Chondrocyte (in vitro differentiated cells): ENCODE measurements at places on chromosomes 11 and 22. TPM values are rescaled to one million over a fixed set of nuclear protein-coding genes. Genes with fewer than 3 reads are reported as not detected.
A peak's percentile ranks its signal among the peaks of the same experiment; 100 is the strongest.

The OR5T1 gene
- total RNA-seq = not detected in 3 replicates

The ART5 gene
- 0.44 to 0.72 TPM (median 0.67 TPM) in 3 replicates for total RNA-seq

DNA sequence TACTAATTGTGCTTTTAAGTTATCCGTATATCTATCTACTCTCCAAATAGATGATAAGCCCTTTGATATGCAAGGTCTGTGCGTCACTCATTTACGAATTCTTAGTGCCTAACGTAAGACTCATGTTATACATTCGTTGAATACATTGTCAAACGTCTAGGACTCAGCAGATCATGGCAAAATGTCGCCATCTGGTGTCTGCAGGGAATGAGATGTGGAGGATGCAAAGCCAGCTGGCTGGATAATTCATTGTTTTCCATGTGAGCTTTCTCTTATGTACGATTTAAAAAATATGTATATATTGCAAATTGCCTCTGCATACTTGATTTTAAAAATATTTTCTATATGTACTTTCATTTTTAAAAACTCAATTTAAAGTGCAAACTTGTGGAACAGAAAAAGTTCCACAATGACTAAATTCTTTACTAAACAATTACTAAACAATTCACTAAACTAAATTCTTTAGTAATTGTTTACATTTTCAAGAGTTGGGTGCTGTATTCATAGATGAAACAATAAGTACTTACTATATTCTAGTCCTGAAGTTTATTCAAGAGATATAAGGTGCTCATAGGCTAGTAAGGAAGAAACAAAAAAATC is 33.8 kb downstream of the ZNF202 start:
- DNase-seq = no peak
- peaks cover 13% of the 10 kb centered on the region for H3K27me3 ChIP-seq
- H3K27ac ChIP-seq = no peak overlapping the region

DNA sequence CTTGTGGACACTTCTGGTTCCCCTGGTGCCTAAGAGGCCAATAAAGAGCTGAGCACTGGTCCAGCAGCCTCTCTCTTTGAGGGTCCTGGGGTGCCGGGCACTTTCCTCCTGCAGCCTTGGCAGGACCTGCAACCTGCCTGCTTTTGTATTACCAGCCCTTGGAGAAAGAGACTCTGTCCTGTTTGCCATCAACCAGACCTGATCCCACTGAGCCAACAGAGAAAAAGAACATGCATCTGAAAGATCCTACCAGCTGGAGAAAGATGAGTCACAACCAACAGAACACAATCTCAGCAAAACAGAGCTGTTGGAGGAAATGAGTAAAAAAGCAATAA is 321.0 kb downstream of the DDX10 start:
- peaks cover 1% of the 10 kb centered on the region for H3K36me3 ChIP-seq
- peak overlapping the region; percentile 2 for H3K27ac ChIP-seq
- DNase-seq = no peak

DNA sequence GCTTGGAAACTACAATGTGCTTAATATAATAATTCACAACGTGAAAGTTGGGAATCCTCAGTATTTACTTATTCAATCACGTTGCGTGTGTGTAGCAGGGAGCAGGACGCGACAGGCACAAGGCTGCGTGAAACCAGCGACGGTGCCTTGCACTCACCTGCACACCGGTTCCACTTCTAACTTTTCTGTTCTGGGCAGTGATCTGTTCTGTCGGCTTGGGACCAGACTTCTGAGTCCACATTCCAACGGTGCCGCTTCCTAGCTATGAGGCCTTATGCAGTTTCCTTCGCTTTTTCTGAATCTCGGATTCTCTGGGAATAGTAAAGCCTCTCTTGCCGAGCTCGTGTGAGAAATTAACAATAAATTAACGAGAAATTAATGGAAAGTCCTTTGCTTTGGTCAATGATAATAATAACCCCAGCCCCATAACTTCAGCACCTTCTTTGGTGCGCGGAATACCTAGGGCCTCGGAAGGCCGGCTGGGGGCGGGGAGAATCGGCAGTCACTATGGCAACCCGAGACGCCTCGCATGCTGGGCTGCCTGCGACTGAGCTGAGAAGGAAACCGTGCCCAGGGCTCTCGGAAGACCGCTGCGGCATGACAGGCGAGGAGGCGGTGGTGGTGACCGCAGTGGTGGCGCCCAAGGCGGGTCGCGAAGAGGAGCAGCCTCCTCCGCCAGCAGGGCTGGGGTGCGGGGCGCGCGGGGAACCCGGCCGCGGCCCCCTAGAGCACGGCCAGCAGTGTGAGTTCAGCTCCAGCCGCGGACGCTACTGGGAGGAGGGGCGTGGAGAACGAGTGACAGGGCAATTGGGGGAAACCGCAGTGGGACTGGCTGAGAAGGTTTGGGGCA is at the start of gene C11orf97:
TSS of gene C11orf97 (plus strand) at position 530 of the 850 bp plus-strand sequence. CDS start at position 598, 68 bp downstream.
- peak; percentile 65 for DNase-seq
- peaks cover 10% of the 10 kb centered on the region for H3K27me3 ChIP-seq
- no peak within 1 kb of the TSS for H3K27ac ChIP-seq

DNA sequence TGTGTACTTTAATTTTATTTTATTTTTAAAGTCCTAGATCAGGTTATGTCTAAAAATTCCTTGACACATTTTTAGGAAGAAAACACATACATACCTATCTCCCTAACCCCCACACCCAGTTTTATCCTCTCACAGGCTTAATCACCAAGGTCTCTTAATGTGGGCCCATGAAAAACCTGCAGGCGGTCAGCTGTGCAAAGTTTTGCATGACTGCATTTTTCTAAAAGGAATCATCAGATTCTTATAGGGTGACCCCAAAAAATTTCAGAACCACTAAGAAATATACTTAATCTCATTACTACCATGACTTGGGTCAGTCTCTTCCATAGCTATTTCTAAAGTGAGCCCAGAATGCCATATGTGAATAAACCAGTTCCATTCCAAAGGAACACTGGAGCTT is 19.8 kb downstream of the SAA1 start:
- no peak overlapping the region for H3K4me3 ChIP-seq
- H3K27me3 ChIP-seq = no peaks in the 10 kb centered on the region
- H3K27ac ChIP-seq = no peak overlapping the region
- no peak for DNase-seq
- H3K4me1 ChIP-seq = no peaks in the 10 kb centered on the region
- peaks cover 48% of the 10 kb centered on the region for H3K36me3 ChIP-seq

GRCh38 chr11:71251151-71251721 is 1.1 kb downstream of the SHANK2 start:
- no peak overlapping the region for H3K27ac ChIP-seq
- no peak for DNase-seq
- peaks cover 56% of the 10 kb centered on the region for H3K27me3 ChIP-seq
- peak overlapping the region; percentile 49 for H3K4me3 ChIP-seq
- peaks cover 21% of the 10 kb centered on the region for H3K4me1 ChIP-seq
